ENCODE measurements at places on chromosomes 1 and 21.

DNA sequence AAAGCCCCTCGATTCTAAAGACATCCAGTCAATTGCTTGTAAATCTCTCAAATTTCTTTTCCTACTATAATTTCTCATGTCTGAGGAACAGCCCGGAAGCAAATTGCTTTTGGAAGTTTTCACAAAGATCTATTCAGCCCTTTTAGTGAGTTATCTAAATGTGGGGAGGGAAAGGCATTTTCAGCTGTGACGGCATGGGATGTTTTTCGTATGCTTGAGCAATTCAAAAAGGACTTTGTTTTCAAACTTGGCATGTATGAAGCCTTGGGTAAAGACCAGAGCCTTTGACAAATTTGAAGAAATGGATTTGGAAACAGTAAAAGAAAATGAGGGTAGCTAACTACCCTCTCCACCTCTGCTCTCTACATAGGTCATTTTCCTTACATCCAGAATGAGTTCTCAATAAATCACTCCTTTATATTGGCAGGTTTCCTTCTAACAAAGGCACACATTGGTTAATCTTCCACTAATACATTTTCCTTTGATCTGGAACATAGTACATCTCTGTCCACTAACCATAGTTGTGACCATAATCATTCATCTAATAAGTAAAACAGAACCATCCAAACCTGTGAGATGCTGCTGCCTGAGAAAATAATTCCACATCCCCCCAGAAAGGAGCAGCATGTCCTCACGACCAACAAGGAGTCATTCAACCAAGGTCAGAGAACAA lies 66.1 kb upstream of the ADAM30 start:
- no peak for DNase-seq

DNA sequence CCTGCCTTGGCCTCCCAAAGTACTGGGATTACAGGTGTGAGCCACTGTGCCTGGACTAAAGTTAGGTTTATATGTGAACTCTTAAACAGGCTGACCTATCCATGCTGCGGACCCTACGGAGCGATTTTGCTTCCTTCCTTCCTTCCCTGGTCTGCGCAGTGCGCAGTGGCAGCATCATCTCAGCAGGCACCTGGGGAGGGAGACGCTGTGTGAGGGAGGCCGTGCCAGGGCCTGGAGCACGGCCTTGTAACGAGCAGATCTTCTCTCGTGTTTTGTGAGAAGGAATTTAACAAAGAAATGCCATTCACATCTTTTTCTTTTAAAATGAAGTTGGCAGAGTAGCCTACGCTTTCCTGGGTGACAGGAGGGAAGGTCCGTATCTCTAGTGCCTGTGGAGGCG lies 45.8 kb downstream of the PKNOX1 start:
- DNase-seq: no peak

DNA sequence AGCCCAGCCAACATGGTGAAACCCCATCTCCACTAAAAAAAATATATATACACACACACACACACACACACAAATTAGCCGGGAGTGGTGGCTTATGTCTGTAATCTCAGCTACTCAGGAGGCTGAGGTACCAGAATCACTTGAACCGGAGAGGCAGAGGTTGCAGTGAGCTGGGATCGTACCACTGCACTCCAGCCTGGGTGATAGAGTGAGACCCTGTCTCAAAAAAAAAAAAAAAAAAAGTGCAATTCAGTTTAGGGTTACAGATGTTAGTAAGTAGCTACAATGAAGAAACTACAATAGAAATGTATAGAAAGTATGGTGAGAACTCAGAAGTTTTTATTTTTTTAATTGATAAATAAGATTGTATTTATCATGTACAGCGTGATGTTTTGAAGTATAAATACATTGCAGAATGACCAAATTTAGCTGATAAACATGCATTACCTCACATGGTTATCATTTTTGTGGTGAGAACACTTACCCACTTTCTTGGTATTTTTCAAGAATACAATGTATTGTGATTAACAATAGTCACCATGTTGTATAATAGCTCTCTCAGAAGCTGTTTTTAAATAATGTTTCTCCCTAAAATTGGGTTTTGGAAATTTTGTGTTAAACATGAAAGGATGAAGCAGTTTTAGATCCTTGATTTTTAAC lies 17.9 kb downstream of the KDM1A start:
- DNase-seq: no peak

DNA sequence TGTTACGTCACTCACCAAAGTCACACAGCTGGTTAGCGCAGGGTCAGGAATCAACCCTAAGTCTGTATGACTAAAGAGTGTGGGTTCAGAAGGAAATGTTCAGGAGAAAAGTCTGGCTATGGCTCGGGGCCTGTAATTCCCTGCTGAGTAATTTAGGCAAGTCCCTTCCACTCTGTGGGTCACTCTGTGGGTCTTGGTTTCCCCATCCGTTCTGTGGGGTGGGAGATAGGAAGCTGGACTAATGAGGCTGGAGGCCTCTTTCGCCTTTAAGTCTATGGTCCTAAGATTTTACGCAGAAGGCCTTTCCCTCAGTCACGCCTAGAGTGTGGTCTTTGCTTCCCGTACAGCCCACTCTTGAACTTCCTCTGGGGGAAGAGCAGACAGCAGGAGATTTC lies 14.3 kb upstream of the MED18 start:
- no peak for DNase-seq
